ENCODE measurements at places on chromosomes 6 and 20.

GRCh38 chr6:134138226-134138975 is 86.0 kb upstream of the SLC2A12 start:
- DNase-seq, result no peak

GRCh38 chr6:50922579-50923525 is 104.2 kb downstream of the TFAP2B start:
- no peak for DNase-seq

- DNase-seq, result no peak
These were observed 106.7 kb upstream of the DTNBP1 start for GRCh38 chr6:15769511-15770018.

GRCh38 chr6:95768539-95768938 is 191.2 kb downstream of the MANEA start:
- DNase-seq, result no peak

GRCh38 chr6:17450832-17451231 is 57.4 kb downstream of the CAP2 start:
- DNase-seq, result no peak

DNA sequence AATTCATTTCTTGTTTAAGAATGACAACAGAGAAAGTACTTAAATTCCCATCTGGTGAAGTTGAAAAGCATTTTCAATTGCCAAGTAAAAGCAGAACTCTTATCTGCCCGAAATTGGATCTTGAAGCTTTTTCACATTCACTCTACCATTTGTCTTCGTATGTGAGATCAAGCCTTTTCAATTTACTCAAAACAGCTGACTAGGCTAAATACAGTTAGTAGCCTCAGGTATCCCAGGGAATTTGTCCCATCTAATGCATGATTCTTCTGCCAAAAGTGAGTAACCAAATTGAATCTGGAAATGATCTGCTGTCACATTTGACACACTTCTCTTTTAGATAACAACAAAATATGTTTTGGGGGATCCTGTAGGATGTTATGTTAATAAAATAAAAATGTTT is 596.8 kb upstream of the HS3ST5 start:
- no peak for DNase-seq

DNA sequence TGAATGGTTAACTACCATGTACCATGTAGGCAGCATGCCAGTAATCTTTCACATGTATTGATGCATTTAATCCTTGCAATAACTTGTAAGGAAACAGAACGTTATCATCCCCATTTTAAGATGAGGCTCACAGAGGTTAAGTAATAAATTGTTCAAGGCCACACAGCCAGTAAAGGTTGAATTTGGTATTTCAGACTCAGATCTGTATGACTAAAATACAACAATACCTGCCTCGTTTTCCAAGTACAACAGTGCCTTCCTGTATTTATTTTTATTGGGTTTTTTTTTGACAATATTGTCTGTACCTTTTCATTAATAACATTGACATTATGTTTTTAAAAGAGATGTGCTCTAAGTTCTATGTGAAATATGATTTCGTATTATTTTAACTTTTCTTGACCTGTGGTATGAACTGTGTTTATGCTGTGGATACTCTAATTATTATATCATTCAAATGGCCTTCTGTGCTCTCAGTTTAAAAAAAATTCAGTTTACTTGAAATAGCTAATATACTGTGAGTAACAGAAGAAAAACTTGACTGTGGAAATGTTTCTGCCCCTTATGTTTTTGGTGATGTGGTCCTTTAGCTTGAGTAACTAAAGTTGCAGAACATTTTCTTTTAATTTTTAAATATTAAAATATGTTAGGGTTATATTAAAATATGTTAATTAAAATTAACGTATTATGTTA is 39.7 kb downstream of the XRN2 start:
- DNase-seq, result no peak

DNA sequence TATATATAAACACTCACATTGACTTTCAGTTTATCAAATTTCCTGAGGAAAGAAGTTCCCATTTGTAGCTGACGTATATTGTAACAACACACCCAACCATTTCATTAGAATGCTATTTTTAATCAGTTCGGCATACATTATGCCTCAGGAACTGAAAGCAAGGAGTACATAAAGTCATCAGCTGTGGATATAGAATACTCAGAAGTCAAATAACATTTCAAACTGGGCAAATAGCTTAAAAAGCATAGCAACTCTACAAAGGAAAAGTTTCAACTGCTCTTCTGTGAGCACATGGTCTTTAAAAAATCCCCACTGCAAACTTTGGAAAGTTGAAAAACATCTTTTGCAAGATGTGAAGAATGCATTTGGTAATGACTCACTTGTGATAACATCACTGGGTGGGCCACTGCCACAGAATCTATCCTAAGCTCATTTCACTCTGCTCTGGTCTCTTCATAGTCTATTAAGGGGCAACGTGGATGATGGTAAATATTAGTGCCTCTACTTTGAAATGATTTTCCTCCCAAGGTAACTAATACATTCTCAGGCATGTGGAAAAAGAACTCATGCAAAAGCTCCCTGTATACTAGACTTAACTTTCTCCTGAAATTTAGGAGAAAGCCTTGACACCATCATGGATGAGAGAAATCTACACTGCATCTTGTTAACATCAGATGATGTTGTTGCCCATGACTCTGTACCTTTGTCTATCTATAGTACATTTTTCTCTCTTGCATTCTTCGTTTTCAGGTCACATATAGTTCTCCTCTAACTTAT is 49.2 kb downstream of the FYN start:
- no peak for DNase-seq

DNA sequence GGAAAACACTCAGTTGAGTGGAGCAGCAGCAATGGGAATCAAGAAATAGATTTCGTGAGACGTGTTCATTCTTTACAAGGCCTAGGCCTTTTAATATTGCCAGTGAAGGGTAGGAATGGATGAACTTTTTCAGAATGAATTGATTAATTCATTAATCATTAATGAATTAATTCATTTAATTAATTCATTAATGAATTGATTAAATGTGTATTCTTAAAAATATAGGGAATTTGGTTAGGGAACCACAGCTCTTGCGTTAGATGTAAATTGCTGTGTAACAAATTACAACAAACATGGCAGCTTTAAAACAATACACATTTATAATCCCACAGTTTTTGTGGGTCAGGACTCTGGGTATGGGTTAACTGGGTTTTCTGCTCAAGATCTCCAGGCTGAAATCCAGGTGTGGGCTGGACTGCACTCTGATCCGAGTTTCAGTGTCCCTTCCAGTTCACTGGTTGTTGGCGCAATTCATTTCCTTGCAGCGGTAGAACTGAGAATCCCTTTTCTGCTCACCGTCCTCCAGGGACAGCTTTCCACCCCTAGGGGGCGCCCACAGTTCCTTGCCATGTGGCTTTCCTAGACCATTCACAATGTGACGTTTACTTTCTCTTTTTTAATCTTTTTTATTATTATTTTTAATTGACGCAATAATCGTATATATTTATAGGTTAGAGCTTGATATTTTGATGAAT is 32.8 kb upstream of the BCAS1 start:
- peak; percentile 49 for DNase-seq

- DNase-seq, result no peak
These were observed 213.2 kb upstream of the MANEA start for GRCh38 chr6:95364016-95364604.

DNA sequence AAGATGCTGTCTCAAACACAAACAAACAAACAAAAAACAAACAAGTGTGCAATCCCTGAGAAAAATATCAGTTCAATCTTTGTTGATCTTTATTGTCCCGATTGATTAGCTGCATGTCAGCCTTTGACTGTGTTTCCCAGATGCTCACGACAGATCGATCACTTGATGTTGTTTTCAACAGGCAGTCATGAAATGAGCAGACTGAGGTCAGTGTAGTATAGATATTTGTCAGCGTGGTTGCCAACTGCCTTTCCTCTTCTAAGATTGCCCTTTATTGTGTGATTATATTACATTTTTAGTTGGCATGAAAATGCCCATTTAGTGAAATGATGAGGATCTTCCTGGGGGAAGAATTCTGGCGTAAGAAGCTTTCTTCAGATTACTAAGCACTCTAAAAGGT is 25.6 kb downstream of the UTRN start:
- DNase-seq, result no peak

GRCh38 chr6:63624091-63624490 is 11.5 kb upstream of the PHF3 start:
- no peak for DNase-seq
